ENCODE measurements at places on chromosomes 7 and 10.

- DNase-seq, result no peak
Measured at GRCh38 chr7:99143521-99143852, 421 bp downstream of the SMURF1 start.

GRCh38 chr7:4113976-4114375, 568.1 kb upstream of the FOXK1 start:
- DNase-seq, result no peak

DNA sequence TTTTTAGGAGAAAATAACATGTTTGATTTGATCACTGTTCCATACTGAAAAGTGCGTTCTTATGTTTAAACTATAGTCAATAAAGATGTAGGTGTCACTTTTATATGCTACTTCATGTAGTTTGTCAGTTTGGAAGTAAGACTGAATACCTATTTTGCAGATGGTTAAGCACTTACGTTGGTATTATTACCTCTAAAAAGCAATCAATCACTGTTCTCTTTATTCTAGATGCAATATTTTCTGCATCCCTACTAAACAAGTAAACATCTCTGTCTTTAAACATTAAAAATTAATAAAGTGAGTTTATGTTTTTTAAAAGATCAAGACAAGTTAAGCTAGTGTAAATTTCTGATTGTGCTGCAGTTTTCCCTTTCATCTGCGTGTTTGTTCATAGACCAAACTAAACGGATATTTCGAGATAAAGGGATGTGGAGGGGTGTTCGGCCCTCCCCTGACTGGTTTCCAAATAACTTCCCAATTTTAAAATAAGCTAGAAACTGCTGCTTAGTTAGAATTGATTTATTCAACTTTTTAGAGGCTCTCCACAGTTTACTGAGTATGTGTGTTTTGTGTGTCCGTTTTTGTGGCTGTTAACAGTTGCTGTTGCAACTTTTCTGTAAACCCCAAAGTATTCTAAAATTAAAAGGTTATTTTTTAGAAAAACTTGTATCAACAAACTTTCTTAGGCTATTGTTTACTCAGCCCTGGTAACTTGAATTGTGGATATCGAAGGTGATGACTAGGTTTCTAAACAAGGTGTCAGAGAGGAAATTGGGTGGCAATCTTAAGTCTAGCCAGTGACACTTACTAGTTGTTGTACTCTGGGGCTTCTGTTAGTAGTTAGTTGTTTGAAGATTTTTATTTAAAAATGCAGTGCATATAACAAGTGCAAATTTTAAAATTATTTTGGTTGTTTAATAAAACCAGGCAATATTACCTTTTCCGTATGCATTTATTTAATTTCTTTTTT, 974 bp downstream of the KIF11 start:
- DNase-seq, result no peak

DNA sequence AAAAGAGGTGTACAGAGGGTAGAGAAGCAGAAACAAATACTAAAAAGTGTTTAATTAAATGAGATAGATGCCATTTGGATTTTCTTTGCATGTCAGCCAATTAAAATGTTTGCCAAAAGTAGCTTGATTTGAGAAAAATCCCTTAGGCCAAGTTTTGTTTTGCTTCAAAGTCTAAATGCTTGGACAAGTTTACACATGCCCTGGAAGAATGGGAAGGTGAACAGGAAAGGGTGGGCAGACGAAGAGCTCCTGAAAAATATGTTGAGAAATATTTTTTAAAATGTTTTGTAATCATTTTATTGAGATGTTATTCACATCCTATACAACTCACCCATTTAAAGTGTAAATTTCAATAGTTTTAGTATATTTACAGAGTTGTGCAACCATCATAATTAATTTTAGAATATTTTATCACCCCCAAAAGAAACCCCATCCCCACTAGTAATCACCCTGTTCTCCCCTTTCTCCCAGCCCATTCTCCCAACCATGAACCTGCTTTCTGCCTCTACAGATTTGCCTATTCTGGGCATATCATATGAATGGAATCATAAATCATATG, 98.5 kb upstream of the ANK3 start:
- no peak for DNase-seq

DNA sequence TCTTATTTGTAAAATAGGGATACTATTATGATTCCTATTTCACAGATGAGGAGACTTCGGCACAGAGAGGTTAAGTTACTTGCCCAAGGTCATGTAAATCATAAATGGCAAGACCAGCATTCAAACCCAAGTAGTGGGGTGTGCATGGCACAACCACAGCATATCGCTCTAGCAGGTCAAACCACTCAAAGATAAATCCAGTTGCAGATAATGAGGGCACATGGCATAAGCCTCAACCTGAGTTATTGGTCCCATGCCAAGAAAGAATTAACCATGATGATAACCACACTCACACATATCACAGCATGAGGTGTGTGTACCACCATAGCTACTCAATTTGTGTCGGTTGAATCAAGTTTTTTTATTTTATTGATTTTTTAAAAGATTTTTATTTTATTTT, 180.5 kb downstream of the CREB5 start:
- DNase-seq, result no peak

- no peak for DNase-seq
Measured at GRCh38 chr10:32988604-32989003, 30.6 kb upstream of the ITGB1 start.
